ENCODE measurements at places on chromosomes 1 and 21.

DNA sequence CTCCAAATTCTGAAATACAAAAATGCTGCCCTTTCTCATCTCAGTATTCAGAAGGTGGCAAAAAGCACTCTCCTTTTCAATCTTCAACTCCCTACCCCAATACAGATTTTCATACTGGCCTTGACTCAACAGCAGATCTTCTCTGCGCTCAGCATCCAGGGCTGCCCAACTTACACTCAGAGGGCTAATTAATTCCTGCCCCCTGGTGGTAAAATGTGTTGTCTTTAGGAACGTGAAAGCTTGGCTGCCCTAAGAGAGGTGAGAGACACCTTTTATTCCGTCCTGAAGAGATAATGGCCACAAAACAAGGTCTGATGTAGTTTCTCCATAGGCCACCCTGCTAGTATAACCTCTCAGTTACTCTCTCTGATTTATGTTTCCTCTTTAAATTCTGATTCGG is 25.0 kb downstream of the KRTAP24-1 start:
- no peak for DNase-seq

- peak; percentile 70 for DNase-seq
These were observed 15.8 kb upstream of the CDCA8 start for GRCh38 chr1:37676281-37677142.

- no peak for DNase-seq
These were observed 159.0 kb upstream of the KCNJ15 start for GRCh38 chr21:38097789-38098188.

- DNase-seq = no peak
These were observed 63.7 kb upstream of the IFNLR1 start for GRCh38 chr1:24250791-24251190.

- DNase-seq = no peak
These were observed 6.6 kb downstream of the CMPK1 start for GRCh38 chr1:47340227-47340626.

GRCh38 chr1:156090138-156090839 is 8.0 kb upstream of the MEX3A start:
- no peak for DNase-seq
